ENCODE measurements at places on chromosomes 7 and 10. TPM values are rescaled to one million over a fixed set of nuclear protein-coding genes. Genes with fewer than 3 reads are reported as not detected.

The CALHM1 gene
- 0.58 TPM for total RNA-seq

DNA sequence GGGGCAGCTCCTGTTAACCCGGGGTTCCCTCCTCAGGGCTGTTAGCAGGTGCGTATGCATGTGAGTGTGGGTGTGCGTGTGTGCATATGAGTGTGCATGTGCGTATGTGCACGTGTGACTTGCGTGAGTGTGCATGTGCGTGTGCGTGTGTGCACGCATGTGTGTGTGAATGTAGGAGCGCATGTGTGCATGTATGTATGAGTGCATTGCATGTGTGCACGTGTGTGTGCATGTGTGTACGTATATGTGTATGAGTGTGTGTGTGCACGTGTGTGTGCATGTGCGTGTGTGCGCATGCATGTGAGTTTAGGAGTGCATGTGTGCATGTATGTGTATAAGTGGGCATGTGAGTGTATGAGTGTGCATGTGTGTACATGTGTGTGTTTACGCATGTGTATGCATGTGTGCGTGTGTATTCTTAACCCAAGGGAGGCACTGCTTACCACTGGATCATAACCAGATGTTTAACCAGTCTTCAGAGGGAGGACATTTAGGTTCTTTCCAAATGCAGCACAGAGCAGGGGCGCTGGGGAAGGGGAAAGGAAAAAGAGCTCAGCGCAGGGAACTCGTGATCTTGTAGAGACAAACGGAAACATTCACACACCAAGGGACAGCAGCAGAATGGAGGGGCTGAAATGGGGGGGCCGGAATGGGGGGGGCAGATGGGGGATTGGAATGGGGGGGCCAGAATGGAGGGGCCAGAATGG, 45.0 kb downstream of the PWWP2B start:
- DNase-seq = no peak

The SUGCT gene
- total RNA-seq = not detected

DNA sequence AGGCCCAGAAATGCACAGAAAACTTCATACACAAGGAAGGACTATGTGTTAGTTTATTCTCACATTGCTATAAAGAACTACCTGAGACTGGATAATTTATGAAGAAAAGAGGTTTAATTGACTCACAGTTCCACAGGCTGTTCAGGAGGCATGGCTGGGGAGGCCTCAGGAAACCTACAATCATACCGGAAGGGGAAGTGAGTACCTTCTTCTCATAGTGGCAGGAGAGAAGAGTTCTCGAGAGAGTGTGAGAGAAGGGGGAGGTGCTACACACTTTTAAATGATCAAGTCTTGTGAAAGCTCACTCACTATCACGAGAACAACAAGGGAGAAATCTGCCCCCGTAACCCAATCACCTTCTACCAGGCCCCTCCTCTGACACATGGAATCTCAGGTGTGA, 16.8 kb upstream of the RAMP3 start:
- no peak for DNase-seq

The SLC26A3 gene
- total RNA-seq = not detected

DNA sequence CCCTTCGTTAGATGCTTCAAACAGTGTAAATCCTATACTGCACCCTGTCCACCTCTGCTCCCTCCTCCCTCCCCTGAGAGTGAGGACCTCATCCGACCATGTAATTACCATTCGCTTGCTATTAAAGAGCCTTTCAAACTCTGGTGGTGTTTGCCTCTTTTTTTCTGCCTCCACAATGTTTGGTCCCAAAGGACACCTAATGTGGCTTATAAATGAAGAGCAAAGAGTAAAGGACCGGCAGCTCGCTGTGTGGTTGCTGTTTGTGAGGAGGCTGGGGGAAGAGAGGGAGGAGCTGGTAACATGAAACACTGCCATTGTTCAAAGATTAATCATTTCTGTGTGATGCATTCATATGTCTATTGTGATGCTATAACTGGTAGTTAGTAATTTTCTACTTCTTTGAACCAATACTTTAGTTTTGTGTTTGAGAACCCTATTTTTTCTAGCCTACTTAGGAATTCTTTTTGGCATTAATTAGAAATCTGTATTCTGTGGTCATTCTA, 27.9 kb downstream of the MTURN start:
- no peak for DNase-seq

DNA sequence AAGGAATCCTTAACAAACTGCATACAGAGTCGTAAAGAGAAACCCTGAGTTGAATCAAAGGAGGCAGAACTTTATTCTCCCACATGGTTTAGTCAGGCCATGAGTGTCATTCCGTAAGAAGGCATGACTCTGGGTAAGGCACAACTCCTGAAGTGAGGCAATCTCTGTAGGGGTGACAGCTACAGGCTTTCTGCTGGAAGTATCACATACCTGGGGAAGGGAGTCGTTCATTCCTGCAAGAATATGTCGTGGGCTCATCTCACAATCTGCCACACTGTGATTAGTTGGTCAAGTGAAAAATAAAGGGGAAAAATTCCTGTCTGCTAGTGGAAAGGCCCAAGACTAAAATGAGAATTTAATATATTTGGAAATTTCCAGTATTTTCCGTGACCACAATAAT, 392.6 kb downstream of the POM121L12 start:
- DNase-seq = no peak

- no peak for DNase-seq
These were observed 170.4 kb downstream of the BMPER start for GRCh38 chr7:34075523-34076370.

The SLC16A12 gene
- not detected for total RNA-seq

GRCh38 chr10:119166564-119166963, 1.1 kb upstream of the SFXN4 start:
- no peak for DNase-seq

DNA sequence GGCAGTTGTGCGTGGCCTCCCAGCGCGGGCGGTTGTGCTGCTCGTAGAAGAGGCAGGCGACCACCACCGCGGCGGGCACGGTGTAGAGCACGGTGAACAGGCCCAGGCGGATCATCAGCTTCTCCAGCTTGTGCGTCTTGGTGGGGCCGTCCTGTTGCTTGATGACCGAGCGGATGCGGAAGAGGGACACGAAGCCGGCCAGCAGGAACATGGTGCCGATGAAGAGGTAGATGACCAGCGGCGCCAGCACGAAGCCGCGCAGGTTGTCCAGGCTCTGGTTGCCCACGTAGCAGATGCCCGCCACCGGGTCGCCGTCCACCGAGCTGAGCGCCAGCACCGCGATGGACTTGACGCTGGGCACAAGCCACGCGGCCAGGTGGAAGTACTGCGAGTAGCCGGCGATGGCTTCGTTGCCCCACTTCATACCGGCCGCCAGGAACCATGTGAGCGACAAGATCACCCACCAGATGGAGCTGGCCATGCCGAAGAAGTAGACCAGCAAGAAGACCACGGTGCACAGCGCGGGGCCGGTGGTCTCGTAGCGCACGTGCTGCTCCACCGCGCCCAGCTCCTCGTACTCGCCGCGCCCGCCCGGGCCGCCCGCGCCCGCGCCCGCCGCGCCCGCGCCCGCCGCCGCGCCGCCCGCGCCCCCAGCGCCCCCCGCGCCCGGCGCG, 2.2 kb downstream of the FZD8 start:
- DNase-seq = no peak

DNA sequence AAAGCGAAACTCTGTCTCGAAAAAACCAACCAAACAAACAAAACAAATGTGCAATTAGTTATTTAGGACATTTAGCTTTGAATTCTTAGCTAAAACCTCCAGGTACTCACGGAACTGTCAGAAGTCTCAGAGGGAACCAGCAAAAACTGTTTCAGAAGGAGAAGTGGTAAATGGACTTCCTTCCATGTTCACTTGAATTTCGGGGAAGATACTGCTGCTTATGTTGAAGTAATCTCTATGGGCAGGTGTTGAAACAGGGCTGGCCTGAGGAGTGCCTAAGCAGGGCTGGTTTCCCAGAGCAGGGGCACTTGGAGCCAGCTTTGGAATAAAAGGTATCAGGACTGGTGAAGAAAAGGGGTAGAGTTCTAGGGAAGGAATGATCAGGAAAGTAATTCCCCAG, 2.4 kb upstream of the EXOC6 start:
- DNase-seq = no peak

DNA sequence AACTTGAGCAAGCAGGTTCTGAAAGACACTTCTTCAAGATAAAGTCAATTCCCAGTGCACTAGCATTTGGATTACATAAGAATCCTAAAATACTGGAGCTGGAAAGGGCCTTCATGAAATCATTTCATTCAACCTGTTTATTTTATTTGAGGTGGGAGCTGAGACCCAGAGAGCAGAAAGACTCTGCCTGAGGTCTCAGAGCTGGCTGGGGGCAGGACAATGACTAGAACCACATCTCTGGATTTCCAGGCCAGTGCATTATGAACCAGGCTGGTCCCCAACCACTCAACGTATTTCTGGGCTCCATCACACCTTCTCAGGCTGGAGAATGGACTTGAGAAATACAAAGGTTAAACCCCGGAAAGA, 8.4 kb downstream of the ANXA11 start:
- DNase-seq = no peak

GRCh38 chr10:106278383-106278782, 886.1 kb downstream of the SORCS1 start:
- no peak for DNase-seq

The TAS2R40 gene
- total RNA-seq = not detected

The TRIM50 gene
- total RNA-seq = not detected

DNA sequence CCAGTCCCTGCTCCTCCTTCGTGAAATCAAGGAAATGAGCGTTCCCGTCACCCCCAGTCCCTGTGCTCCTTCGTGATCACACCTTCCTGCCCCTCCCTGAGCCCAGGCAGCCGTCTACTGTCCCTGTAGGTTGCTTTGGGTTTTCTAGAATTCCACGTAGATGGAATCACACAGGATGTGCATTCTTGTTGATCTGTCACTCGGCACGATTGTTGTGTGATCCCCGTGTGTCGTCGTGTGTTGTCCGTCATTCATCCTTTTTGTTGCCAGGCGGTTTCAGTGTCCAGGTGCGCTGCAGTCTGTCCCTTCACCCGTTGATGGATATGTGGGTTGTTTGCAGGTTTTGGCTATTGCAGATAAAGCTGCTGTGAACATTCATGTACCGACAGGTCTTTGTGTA, 9.4 kb downstream of the MTG1 start:
- no peak for DNase-seq
